ENCODE measurements at places on chromosomes 7 and 10.

GRCh38 chr10:114684084-114684821 is 26.2 kb upstream of the ABLIM1 start:
- peak; percentile 48 for DNase-seq

GRCh38 chr7:33152087-33152486 is 22.7 kb downstream of the BBS9 start:
- DNase-seq, result no peak

DNA sequence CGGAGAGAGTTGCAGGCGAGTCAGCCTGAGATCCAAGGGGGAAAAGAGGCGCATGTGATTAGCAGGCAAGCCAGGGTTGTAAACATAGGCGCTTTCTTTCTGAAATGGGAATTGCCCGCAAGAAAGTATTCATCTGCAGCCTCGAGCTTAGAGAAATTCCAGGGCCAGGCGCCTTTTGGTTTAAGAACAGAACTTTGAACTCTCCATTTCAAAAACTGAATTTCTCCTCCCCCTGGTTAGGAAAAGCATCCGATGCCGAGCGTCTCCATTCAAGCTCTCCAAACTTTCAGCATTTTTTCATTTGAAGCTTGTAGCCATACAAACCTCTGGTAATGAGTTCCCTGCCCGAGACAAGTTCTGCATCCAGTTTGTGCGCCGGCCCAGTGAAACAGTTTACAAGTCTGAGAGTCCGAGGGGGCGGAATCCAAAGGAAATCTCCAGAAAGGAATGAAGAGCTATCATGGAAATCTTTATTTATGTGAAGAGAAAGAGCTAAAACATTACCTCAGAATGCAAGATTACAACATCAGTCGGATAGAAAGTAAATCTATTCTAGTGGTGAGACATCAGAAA is 69.9 kb downstream of the FAM204A start:
- DNase-seq, result no peak

- no peak for DNase-seq
Measured at GRCh38 chr10:113754125-113754524, 2.6 kb downstream of the PLEKHS1 start.

GRCh38 chr7:43528576-43529354 is 54.1 kb upstream of the STK17A start:
- no peak for DNase-seq

- DNase-seq, result peak; percentile 37
Measured at GRCh38 chr10:104809288-104810090, 168.4 kb downstream of the SORCS3 start.

- DNase-seq, result no peak
Measured at GRCh38 chr10:112295853-112296830, 12.9 kb downstream of the TECTB start.

All from RCC 7860 (cell line).